ENCODE measurements at places on chromosomes 1 and 21. TPM values are rescaled to one million over a fixed set of nuclear protein-coding genes. Genes with fewer than 3 reads are reported as not detected.

DNA sequence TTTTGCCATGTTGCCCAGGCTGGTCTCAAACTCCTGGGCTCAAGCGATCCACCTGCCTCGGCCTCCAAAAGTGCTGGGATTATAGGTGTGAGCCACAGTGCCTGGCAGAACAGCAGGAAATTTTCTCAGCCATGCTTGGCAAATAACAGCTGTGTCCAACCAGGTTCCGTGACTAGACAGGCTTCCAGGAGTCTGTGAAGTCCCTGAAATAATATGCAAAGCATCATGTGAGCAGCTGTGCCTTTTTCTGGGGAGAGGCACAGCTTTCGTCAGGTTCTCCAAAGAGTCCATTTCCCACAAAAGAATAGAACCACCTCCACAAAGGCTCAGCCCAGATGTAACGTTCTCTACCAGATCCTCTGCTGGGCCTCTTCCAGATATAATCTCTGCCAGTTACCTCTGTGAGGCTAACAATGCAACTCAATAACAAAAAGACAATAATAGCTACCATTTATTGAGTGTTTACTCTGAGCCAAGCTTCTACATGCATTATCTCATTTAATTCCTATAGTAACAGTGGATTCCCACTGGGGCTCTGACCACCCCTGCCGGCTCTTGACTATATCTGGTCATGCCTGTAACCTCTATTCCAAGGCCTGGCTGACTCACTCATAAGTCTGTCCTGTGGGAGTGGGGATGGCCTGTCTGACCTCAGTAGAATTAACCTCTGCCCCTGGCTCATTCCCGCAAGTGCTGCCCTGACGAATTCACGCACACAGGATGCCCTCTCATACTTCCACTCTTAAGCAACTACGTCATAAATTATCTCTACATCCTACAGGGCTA, 4.0 kb upstream of the NKAIN1 start:
- DNase-seq = no peak

DNA sequence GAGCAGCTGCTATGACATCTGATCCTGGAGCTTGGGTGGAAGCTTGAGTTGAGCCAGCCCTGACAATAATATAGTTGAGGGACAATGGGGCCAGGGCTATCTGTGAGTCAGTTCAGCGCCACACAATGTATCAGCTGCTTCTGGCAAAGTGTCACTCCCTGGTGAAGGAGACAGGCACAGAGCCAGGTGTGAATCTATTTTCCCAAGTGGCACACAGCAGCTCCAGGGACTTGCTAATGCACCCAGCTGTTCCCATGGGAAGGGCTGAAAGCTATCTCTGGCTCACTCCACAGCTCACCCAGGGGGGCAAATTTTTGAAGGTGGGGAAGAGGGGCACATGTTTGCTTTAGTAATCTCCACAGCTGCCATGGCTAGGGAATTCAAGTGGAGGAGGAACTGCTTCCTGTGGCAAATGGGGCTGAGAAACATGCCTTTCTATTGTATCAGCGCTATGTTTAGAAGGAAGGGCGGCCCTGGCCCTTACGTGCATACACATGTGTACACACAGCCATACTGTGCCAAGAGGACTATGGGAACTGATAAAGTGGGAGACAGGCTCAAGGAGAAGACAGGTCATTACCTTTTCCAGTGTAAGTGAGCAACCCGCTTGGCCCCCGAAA, 2.2 kb downstream of the CYB5R1 start:
- peak; percentile 53 for DNase-seq

DNA sequence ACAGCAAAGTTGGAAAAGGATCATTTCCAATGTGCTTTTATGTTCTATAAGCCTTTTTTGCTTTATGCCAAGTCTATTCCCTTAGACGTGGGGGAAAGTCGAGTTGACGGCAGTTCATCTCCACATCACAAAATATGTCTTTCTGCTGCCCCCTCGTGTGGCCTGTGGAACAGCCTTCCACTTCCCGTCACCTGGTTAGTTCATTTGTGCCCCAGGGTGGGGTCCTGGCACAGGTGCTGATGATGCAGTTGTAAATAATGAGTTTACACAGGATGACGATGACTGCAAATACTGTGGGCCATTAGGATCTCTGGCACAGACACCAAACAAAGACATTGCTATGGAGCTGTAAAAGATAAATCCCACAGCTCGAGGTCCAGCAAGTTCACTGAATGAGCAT, 10.0 kb upstream of the OTUD3 start:
- DNase-seq = no peak

Gene FAM76A
- total RNA-seq = 9.5 TPM

- no peak for DNase-seq
Observed at GRCh38 chr1:44347280-44347679, 7.8 kb downstream of the ERI3 start.

- no peak for DNase-seq
Observed at GRCh38 chr1:177591155-177591554, 378.7 kb downstream of the SEC16B start.

Gene URB1
- total RNA-seq = 16.1 TPM

Gene FYB2
- 1.3 TPM for total RNA-seq

GRCh38 chr1:4010814-4011605, 110.9 kb upstream of the C1orf174 start:
- no peak for DNase-seq

Gene FCRL6
- total RNA-seq = not detected

- no peak for DNase-seq
Observed at GRCh38 chr1:172476218-172476811, 32.4 kb upstream of the PIGC start.

Gene VHLL
- not detected for total RNA-seq

GRCh38 chr1:26099780-26100179, 11.8 kb upstream of the PDIK1L start:
- no peak for DNase-seq

DNA sequence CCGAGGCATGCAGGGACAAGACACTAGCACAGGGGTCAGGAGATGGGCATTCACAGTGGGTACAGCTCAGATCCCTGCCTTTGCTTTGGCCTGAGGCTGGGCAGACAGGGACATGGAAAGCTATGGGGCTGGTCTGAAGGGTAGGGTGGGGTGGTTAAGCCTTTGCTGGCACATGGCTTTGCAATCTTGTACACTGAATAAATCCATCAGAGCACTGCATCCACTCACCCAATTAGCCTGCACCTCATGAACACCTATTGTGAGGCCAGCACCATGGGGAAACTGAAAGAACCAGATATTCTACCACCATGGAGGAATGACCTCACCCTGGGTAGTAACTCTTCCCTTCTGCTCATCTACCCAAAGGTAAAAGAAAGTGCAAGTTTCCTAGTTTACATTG, 199.6 kb upstream of the LMO4 start:
- DNase-seq = no peak

All from psoas muscle (tissue), 8 donors.